ENCODE measurements at places on chromosomes 1 and 21.

DNA sequence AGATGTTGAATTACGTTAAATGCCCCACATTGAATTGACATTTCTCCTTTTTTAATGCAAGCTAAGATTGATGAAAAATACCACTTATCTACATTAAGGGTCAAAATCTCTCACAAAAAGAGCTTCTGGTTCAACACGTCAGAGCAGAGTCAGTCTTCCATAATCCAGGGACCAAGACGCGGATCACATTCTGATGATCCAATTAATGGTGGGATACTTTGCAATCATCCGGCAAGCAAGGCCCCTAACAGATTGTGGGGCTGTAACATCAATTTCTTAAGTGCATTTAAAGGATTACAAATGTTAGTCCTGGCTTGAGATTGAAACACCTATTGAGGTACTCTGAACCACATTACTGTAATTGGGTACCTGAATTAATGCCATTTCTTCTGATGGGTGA lies 120.2 kb upstream of the ESRRG start:
- DNase-seq = no peak

- peak; percentile 79 for DNase-seq
Observed at GRCh38 chr1:113871597-113872113, at the start of gene PTPN22. Gene PTPN22, minus strand, starts transcription at chr1:113871712.

GRCh38 chr21:28419811-28420210 lies 572.9 kb downstream of the LTN1 start:
- no peak for DNase-seq

DNA sequence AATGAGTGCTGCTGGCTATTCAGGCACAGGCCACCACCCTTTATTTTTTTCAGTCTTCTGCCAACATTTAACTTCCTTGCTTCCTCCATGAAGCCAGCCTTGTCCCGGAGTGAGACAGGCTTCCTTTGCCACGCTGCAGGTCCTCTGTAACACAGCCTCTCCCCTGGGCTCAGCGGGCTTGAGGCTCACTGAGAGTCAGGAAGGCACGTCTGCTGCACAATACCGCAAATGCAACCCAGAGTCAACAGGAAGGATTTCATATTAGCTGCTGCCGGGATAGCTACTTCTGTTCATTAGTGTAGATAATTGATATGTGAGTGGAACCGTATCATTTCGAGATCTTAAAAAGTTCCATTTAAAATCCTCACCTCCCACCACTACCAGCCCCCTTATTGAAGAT lies 22.5 kb downstream of the MYOG start:
- no peak for DNase-seq

- peak; percentile 9 for DNase-seq
Observed at GRCh38 chr1:241998412-241998921, 431 bp downstream of the MAP1LC3C start.

- no peak for DNase-seq
Observed at GRCh38 chr1:3707298-3707938, 44.8 kb upstream of the CCDC27 start.

GRCh38 chr1:3857791-3858129 lies 484 bp downstream of the DFFB start:
- no peak for DNase-seq

DNA sequence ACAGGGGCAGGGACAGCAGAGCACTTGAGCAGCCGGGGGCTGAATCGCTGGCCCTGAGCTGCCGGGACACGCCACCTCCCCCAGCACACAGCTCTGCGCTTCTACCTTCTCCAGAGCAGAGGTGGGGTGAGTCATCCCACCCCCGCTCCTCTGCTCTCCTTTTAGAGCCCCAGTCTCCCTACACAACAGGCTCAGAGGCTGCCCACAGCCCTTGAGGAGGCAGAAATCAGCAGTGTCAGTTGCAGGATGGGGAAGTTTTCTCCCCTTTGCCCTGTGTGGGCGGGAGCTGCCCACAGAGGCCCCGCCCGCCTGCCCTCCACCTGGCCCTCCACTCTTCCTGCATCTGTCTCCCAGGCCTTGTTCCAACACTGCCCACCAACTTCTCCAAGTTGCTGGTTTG lies 94.6 kb downstream of the STUM start:
- peak; percentile 69 for DNase-seq

DNA sequence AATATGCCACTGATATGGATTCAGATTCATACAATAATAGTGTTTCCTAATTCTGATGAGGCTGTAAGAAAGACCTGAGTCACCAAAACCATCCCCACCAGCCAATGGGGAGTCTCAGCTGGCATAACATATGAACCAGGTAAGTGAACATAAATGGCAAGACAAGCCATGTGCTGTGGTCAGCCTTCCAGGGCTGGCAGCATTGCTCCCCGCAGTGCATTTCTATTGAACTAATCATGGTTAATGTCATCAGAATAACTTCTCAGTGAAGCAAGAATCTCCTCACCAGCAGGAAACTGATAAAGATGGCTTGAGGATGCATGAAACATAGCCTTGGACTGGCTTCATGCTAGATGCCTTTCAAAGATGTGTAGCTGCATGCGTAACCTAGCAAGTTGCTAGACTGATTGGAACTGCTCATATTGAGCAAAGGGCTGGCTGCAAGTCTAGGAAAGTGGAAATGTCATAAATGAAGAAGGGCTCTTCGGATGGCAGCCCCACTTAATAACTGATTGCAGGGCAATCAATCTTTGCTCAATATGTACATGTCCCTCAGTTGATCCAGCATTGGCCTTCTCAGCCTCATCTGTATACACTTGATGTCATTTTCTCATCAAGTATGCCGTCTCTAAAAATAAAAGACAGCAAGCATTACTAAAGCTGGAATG lies 88.0 kb downstream of the NTNG1 start:
- DNase-seq = no peak

- DNase-seq = no peak
Observed at GRCh38 chr1:209653915-209654351, 1.7 kb upstream of the LAMB3 start.

GRCh38 chr1:168728473-168729404 lies at the start of gene DPT:
Gene DPT, minus strand, starts transcription at chr1:168729206. Its CDS starts 32 bp downstream, at chr1:168729174.
- DNase-seq = no peak

DNA sequence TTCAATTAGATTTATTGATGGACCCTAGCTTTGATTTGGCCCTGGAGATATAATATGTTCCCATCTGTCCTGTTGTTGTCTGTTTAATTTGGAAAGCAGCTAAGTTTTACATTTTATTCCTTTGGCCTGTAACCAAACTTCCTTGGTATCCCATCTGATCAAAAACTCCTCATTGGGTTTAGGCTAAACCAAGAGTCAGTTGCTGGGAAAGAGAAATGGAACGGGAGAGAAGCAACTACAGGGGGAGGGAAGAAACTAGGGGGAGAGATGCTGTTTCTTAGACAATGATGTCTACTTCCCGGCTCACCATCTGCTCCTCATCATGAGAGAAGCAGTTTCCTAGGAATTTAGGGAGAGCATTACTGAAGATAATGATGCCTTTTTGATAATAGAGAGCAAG lies 141.8 kb downstream of the SYT2 start:
- DNase-seq = no peak

GRCh38 chr1:50877641-50878040 lies 82.4 kb downstream of the FAF1 start:
- DNase-seq = no peak

DNA sequence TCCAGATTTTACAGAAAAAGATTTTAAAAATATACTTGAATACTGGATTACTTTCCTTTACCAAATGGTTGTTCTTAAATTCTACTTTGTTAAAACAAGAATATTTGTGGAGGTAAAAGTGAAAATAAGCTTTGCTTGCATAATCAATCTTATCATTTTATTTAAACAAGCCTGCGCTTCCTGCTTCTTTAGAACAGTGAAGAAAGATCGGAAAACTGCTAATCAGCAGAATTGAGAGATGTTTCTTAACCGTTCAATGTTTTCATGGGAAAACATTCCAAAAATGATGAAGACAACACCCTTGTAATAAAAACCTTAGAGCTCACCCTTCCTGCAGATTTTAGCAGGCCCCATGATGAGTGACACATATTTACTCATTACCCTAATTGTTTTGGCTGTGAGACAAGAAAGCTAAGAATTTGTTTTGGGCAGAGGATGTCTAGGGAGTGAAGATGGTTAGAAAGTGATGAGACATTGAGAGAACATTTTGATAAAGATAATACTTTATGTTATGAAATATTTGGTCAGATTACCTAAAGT lies 72.6 kb downstream of the TPR start:
- no peak for DNase-seq

GRCh38 chr1:154873321-154873950 lies 3.4 kb upstream of the KCNN3 start:
- DNase-seq = no peak

DNA sequence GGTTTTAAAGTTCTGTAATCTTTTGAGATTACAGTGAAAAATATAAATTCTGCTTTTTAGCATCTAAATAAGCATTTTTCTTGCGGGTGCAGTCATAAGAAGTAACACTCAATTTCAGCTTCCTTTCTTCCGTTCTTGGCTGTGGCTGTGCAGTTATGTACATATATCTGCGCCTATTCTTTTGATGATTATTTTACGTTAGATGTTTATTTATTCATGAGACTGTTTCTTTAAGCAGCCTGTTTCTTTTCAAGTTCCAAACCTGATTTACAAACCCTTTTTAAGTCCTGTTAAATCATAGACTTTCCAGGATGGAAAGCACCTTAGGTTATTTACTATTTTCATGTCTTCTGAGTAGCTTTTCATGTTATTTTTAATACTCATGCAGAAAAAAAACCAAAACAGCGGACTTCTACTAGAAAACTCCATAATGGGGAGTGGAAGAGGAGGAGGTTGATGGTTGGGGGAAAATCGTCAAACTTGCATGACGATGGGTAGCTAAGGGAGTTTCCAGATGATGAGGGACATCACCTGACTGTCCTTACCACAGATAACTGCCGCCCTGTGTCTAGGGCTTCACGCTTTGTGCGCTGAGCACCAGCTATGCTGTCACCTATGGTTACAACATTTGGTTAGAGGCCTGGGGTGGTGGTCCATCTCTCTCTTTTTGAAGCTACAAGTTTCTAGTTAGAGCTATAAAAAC lies 2.6 kb downstream of the PRDM2 start:
- peak; percentile 19 for DNase-seq

GRCh38 chr1:16631248-16632043 lies 18.1 kb upstream of the NBPF1 start:
- no peak for DNase-seq

DNA sequence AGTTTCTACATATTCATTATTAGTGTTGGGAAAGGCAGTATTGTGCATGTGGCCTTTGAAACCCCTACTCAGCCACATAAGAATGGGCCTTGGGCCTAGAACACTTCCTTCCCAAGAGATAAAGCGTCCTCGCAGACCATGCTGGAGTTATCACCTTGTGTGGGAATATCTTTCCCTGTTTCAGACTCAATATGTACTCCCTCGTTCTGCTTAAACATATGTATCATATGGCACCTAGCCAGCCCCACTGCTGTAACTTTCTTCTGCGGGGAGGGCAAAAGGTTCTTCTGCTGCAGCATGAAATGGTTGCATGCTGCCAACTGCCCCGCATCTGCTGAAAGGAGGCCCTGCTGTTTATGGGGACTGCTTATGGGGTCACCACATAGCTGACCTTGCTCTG lies 92.0 kb downstream of the CRB1 start:
- no peak for DNase-seq

GRCh38 chr1:110639724-110640386 lies 33.7 kb upstream of the KCNA2 start:
- no peak for DNase-seq

- DNase-seq = peak; percentile 45
Observed at GRCh38 chr21:29372063-29372802, 73.5 kb downstream of the BACH1 start.

DNA sequence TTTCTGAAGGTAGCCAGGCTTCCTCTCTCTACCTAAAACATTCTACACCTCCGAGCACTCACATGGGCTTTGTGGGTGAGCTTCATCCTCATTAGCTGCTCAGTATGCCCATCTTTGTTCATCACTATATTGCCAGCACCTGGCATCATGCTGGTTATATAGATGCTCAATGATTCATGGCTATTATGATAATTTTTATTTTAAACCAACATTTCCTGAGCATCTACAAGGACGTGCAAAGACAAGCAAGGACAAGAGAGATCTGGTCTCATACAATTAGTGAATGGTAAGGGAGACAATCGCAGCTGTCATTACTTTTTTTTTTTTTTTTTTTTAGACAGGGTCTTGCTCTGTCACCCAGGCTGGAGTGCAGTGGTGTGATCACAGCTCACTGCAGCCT lies 11.3 kb upstream of the QSOX1 start:
- no peak for DNase-seq

DNA sequence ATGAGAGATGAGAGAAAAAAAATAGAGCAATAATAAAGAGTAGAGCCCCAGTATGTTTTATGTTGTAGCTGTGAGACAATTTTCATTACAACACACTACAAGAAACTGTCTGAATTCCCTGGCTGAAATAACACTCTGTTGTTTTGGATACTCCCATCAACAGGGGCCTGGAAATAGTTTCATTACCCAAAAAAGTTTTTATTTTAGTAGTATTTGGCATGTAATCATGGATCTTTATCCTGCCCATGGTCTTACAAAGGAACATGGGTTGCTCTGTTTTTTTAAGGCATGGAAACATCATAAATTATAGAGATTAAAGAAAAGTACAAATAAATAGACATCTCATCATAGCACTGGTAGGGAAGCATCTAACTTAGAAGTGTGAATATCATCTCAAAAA lies 56.3 kb downstream of the GNG12 start:
- no peak for DNase-seq

DNA sequence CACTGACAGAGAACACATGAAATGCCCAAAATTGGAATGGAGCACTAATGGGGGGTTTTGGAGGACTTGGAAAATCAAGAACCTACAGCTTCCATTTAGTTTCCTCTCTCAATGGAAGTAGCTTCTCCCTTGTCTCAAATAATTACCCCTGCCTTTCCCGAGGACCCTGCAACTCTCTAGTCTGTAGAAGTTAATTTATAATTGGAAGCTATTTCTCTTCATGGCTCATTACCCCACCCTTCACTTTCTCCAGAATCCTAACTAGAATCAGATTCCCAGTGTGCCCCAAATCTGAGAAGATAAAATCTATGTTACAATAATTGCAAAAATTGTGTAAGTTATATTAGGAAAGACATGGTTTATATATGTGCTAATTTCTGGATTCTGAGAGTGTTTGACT lies 181.5 kb upstream of the ATP1B1 start:
- DNase-seq = no peak

DNA sequence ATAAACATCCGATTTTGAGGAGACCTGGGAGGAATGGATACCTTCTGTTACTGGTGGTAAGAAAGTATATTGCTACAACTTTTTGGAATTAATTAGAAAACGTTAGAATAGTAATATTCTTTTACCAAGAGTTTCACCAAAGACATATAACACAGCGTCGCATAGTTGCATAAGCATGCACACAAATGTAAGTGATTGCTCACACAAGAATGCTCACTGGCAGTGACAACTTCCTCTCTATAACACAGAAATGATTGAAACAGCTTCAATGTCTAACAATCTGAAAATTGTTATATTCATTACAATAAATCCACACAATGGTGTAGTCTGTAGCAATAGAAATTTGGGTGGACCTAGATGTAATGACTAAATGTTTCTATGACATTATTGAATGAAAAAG lies 998.6 kb downstream of the TTLL7 start:
- no peak for DNase-seq

DNA sequence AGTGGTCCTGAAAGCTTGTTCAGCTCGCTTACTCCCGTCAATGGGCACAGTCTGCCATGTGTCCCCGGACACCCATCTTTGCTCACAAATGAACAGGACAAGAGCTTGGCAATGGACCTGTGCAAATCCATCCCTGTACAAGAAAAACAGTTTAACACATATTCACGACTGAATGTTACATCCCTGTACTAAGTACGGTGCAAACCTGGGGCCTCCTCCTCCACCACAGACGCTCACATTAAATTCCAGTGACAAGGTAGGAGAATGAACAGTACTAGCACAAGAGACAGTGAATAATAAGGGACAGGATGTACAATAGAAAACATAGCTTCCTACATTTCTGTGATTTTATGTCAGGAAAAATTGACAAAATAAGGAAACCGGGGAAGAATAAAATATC lies 187.7 kb downstream of the ASTN1 start:
- DNase-seq = no peak

Measured in stimulated activated CD4-positive, alpha-beta T cell treated with anti-CD3 and anti-CD28 coated beads, Interleukin-15, amount 100 ng/mL, for 48 hours (primary cell).